Karpas-422 (cell line): ENCODE measurements at places on chromosomes 1 and 21. TPM values are rescaled to one million over a fixed set of nuclear protein-coding genes. Genes with fewer than 3 reads are reported as not detected.

GRCh38 chr1:224901087-224901810 lies 28.2 kb upstream of the DNAH14 start:
- no peak for DNase-seq

DNA sequence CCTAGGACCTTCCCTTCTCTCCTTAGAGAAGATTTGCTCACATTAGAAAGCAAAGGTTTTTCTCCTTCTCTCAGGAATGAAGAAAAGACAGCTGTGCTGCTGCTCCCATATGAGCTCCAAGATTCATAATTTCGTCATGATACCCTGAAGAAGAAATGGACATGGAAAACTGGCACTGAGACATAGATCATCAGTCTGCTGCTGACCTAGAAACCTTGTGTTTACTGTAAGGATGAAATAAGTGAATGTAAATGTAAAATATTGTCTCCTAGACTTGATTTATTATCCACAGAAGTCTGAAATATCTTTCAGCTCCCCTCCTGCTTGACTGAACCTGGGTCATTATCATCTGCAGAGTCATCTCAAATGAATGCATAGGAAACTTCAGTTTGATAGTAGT lies 77.9 kb downstream of the ZC3H11B start:
- DNase-seq, result no peak

- DNase-seq, result peak; percentile 98
These were observed at the start of gene ATF6 for GRCh38 chr1:161766102-161766981. ATF6 (plus strand) TSS chr1:161766320; CDS start chr1:161766361, 41 bp downstream.

DNA sequence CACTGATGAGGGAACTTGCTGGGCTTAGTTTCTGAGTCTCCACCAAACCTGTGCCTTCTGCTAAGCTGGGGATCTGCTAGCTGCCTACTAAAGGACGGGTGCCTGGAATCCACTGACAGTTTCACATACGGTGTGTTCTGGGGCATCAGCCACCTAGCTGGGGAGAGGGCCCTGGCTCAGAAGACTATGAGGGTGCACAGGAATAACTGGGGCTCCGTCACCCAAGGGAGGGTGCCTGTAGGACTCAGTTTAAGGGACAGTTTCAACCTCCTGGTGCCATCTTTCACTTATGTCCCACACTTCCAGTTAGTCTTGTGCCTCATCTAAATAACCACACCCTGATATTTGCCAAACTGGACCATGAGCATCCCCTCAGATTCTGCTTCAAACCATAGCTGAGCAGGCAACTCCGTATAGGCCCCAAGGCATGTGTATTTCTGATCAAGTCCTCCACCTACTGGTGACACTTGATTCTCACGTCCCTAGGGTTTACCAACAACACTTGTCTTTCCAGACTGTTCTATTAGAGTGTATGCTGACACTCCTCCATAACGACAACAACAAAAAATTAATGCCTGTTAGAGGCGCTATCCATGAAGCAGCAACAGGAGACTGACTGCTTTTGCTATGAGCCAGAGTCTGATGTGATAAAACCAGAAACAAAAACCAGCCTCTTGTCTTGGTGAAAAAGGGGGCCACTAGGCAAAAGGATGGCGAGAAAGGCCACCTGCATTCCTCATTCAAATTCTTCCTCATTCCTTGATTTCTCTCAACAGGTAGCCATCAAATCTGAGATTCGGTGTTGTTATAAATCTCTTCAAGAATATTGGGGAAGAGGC lies 55.0 kb upstream of the PAXBP1 start:
- peak; percentile 82 for DNase-seq

DNA sequence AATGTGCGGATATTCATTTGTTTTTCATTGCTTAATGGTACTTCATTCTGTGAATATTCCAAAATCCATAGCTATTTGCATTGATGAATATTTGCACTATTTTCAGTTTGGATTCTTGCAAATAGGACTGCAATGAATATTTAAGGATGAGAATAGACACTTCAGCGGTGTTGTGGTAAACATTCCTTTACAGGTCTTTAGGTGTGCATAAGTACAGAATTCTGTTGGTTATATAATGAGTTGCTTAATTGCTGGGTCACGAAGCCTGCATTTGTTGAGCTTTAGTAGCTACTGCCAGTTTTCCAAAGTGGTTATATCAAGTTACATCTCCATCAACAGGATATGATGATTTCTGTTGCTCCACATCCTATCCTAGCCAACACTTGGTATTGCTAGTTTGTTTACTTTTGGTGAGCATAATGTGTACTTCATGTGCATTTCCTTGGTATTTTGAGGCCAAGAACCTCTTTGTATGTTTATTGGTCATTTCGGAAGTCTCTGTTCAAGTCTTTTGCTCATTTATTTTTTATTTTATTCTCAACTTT lies 64.2 kb upstream of the CYYR1 start:
- DNase-seq, result no peak

GRCh38 chr1:67427465-67427864 lies 2.7 kb downstream of the SERBP1 start:
- no peak for DNase-seq

DNA sequence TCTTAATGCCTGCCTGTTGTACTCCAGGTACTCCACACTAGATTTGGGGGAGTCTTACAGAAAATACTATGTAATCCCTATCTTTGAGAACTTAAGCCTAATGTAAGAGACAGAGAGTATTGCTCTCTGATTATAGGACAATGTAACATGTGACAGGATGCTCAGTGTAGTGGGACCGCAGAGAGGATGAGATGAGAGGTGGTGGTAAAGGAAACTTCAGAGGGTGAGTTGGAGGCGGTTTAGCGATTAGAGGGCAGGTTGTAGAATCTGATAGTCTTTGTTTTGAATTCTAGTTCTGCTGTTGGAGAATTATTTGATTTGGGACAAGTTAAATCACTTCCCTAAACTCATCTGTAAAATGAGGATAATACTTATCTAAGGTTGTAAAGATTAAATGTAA lies 5.4 kb downstream of the SOAT1 start:
- DNase-seq, result no peak

GRCh38 chr1:213618094-213618493 lies 369.7 kb upstream of the PROX1 start:
- no peak for DNase-seq

- DNase-seq, result no peak
These were observed 34.5 kb upstream of the DPH5 start for GRCh38 chr1:101059945-101060542.

- DNase-seq, result no peak
These were observed 6.7 kb downstream of the TBX15 start for GRCh38 chr1:118981436-118981835.

- no peak for DNase-seq
These were observed at the start of gene HES2 for GRCh38 chr1:6419804-6420453. HES2 (minus strand) TSS chr1:6419919; CDS start chr1:6419820, 99 bp downstream.

DNA sequence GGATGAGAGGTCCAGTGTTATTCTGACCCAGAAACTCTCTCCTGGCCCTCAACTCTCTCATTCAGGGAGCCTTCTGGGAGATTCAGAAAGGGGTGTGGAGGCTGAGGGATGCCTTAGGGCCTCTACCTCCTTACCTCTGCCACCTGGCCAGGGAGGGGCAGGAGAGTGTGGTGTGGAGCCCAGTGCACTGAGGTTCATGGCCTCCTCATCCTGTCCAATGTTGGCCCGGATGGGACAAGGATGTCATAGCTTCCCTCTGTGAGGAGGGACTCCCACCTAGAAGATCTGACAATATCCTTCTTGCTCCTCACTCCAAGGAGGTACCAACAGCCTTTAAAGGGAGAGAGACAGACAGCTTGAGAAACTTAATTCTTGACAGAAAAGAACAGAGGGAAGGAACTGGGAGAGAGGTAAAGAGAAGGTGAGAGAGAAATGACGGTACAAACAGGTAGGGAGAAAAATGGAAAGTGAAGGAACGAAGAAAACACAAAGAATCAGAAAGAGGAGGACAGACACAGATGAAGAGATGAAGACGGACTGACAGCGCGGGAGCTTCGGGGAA lies 779 bp downstream of the BEND5 start:
- DNase-seq, result no peak

- DNase-seq, result no peak
These were observed 76.6 kb downstream of the GIPC2 start for GRCh38 chr1:78122389-78122788.

- peak; percentile 45 for DNase-seq
These were observed 37.9 kb upstream of the MPZL1 start for GRCh38 chr1:167683641-167684502.

DNA sequence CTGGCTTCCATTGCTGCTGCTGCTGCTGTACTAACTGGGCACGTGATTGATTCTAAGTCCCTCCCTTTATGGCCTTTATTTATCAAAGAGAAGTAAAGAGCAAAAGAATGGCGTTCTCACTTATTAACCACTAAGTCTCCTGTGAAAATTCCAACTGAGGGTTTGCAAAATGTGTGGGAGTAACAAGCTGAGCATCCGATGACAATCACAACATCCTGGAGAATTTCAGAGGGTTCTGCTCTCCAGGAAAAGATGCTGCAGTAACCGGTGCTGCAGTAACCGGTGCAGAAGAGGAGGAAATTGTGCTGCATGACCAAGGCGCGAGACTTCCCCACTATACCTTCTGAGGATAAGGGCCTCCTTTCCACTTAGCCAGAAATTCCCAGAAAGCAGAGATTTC lies 12.7 kb upstream of the MX2 start:
- DNase-seq, result no peak

GRCh38 chr1:185365951-185366350 lies 48.9 kb upstream of the IVNS1ABP start:
- DNase-seq, result no peak

GRCh38 chr1:67441183-67441582 lies 11.0 kb upstream of the SERBP1 start:
- DNase-seq, result no peak

Gene LSS
- 40.3 and 62.0 TPM in 2 replicates for total RNA-seq

Gene GJA8
- not detected in 2 replicates for total RNA-seq

Gene EPB41
- total RNA-seq, result 17.3 and 17.5 TPM in 2 replicates
